NCI-H1930 (cell line): ENCODE measurements at places on chromosomes 16 and 17.

DNA sequence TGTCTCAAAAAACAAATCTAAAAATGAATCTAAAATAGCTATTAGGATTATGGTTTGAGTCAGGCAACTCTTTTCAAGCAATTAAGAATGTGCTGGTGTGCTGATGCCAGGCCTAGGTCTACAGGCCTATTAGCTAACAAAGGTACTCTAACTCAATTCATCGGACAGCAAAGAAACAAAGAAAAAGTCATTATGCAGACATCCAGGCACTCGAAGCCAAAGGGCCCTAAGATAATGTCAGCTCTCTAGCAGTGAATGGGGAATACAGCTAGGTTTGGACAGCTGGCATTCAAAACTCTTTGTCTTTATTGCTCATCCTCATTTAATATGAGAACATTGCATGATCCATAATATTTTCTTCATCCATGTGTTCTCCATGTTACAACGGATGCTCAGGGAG, 108.5 kb downstream of the TMEM114 start:
- DNase-seq, result no peak

DNA sequence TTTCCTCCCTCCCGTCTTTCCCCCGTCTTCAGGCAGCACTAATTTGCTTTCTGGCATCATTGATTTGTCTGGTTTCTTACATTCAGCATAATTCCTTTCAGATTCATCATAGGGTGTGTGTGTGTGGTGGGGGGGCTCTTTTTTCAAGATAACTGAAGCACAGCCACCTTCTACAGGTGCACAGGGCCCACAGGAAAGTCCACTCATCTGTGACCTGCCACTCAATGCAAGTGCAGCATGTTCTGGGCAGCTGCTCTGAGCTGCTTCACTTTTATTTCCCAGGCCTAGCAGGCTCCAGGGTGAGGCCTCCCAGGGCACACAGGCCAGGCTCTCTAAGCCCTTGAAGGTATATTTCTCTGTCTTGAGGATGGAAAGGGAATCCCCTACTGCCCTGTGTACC, 35.2 kb upstream of the MYH10 start:
- DNase-seq, result no peak

DNA sequence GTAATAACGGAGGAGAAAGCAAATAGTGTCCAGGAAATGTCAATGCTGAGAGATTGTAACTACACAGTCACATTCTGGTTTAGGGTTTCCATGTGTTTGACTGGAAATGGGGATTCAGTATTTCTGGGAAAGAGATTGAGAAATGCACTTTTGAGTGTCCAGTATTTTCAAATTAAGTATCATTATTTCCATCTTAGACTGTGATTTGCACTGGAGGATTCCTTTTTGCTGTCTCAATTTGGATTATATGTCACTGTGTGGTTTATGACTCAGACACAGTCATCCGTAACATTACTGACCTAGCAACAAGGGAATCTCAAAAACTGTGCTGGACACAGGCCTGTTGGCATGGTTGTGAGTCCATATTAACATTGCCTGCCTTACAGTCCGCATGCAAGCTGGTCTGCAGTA, 681.4 kb downstream of the CDH11 start:
- DNase-seq, result no peak

GRCh38 chr17:75067856-75068255, 19.9 kb upstream of the SLC16A5 start:
- DNase-seq, result no peak

- peak; percentile 44 for DNase-seq
Observed at GRCh38 chr17:39753514-39754160, 15.9 kb downstream of the GRB7 start.

DNA sequence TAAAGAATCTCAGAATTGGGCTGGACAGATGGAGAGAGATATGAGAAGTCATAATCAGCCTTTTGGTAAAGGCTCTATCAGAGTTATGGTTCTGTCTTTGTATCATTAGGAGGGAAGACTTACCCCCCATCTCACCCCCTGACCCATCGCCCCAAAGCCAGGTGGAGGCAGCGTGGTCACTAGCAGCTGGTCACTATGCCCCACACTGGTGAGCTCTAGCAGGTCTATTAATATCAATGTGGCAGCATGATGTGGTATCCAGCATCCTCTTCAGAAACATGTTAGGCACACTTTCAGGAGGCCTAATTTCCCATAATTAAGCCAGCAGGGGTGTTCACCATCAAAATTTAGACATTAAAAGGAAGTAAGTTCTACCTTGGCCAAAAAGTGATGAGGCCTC, 183.8 kb upstream of the COX10 start:
- DNase-seq, result no peak

- no peak for DNase-seq
Observed at GRCh38 chr16:84115919-84116719, 623 bp downstream of the MBTPS1 start.

- DNase-seq, result no peak
Observed at GRCh38 chr16:1941162-1942046, 1.6 kb downstream of the MSRB1 start.

DNA sequence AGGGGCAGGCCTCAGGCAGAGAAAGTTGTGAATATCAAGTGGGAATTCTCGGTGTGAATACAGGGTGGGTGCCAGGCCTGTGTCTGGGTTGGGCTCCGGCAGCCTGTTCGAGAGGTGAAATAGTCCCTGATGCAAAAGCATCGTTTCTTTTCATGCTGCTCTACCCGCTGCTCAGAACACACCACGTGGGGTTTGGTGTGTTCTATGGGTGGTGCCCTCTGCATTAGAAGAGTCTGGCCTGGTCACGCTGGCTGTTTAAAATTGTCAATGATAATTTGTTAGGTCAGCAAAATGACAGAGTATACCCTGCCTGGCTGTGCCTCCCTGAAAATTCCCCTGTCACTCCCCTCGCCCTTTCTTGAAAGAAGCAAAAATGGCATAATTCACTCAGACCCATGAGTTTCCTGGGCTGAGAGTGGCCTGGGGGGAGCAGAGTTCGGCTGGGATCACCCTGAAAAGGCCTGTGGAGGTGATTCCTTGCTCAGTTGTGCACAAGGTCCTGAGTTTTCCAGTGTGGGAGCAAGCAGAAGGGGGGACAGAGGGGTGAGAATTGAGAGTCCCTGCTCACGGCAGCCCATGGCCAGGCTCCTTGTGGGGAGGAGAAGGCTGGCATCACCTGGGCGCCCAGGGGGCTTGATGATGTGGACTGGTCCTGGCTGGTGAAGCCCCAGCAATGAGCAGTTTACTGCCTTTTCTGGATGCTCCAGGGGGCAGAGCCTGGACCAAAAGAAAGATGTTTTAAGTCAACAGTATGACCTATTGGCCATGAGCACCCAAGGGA, 3.2 kb downstream of the CACNG5 start:
- DNase-seq, result no peak

DNA sequence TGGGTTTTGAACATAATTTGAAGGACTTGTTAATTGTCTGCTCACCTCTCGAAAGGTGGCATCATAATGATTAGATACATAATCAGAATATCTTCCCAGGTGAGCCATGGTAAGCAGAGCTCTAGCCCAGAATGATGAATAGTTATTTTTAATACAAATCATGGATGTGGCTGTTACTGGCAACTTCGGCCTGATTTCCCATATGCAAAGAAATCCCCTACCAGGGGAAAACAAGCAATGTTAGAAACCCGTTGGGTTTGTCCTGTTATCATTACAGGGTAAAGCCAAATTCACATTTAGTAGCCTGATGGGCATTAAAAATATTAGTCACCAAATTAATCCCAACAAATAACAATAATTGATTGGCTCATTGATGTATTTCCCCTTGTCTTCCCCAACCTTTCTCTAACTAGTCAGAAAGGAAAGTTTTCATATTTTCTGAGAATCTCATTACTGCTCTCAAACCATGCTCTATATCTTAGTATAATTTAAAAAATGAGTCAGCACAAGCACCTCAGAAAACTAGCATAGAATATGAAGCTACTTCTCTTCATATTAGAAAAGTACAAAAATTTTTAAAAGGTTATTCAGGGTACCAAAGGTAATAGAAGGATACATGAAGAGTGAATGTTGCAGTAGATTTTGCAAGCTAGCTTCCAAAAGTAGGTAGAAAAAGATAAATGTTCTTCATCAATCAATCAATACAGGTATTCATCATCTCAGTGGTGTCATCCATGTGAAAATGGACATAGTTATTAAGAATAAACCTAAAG, 5.0 kb downstream of the STAT5B start:
- no peak for DNase-seq

GRCh38 chr16:88792078-88792550, 7.1 kb upstream of the PIEZO1 start:
- DNase-seq, result no peak

GRCh38 chr17:80441133-80441578, 26.2 kb downstream of the ENDOV start:
- DNase-seq, result no peak

DNA sequence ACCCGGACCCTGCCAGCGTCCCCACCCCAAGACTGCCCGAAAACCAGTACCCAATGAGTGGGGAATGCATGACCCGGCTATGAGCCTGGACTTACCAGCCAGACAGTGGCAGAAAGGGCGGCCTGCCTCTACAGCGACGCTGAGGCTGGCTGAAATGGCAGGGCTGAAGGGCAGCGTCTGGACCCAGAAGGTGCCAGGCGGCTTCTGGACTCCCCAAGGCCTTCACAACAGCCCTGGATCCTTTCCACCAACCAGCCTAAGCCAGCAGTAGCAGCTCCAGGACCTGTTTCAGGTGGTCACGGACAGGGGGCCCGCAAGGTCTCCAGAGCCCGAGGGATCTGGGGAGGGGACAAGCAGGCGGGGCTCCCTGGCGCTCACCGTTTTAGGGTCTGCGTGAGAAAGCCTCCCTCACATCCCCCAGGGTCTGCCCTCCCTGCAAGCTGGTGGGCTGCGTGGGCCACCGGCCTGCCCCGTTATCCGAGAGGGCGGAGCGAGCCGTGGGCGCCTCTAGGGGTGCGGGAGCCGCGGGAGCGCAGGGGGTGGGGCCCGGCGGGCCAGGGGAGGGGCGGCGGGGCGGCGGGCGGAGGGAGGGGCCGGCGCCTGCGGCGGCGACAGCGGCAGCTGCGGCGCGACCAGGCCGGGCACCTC, at the start of gene RIPOR1:
Gene RIPOR1 (plus strand): TSS at position 608 of the 648 bp plus-strand sequence. CDS start 9,618 bp downstream, outside the sequence.
- DNase-seq, result no peak

DNA sequence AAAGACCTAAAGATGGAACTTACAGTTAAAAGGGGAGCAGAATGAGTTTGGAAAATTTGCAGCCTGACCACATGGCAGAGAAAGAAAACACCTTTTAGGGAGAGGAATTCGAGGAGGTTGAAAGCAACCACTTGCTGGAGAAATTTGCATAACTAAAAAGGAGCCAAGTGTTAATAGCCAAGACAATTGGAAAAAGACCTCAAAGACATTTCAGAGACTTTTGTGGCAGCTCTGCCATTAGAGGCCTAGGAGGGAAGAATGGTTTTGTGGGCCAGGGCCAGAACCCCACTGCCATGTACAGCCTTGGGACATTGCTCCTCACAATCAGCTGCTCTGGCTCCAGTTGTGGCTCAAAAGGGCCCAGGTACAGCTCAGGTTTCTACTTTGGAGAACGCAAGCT, 338.5 kb downstream of the UTP18 start:
- no peak for DNase-seq

GRCh38 chr17:75524970-75525805, at the start of gene LLGL2:
Gene LLGL2, plus strand, starts transcription at chr17:75525697. Its CDS starts 17,730 bp downstream, at chr17:75543427.
- peak; percentile 97 for DNase-seq

GRCh38 chr17:19708431-19709175, 7.8 kb downstream of the SLC47A2 start:
- no peak for DNase-seq
